ENCODE measurements at places on chromosomes 12 and 14.

- DNase-seq, result no peak
Observed at GRCh38 chr14:91742621-91743304, 10.9 kb upstream of the CATSPERB start.

- no peak for DNase-seq
Observed at GRCh38 chr12:48875944-48876515, 10.4 kb upstream of the RND1 start.

DNA sequence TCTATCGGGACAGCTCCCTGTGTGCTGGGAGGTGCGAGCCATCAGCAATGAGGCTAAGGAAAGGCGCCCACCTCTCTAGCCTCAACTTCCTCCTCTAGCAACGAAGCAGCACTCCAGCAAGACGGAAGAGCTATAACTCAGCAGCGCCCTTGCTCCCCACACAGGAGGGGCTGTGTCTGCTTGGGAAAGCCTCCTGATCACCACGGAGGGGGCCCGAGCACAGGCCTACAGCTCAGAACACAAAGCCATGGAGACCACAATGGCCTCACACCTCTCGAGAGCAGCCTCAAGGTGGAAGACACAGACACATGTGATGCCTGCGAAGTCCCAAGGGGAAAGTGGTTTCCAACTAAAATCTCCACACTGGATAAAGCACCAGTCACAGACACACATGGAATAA, 60.4 kb downstream of the CDC42BPB start:
- DNase-seq, result no peak

DNA sequence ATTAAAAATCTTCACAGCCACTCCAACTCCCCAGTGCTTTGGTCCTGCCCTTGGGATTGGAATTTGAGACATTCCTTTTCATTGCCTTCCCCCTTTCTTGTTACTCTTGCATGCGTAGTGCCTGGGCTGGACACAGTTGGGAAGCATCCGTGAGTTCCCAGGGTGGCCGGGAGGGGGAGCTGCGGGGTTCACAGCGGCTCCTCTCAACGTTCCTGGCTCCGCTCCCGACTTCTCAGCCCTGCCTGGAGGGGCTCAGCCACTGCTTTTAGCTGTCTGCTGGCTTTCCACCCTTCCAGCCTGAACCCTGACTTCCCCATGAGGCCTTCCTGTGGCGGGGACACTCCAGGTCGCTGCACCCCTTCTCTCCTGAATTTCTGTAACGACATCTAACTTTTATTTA, 3.2 kb downstream of the TEX52 start:
- DNase-seq, result peak; percentile 79

DNA sequence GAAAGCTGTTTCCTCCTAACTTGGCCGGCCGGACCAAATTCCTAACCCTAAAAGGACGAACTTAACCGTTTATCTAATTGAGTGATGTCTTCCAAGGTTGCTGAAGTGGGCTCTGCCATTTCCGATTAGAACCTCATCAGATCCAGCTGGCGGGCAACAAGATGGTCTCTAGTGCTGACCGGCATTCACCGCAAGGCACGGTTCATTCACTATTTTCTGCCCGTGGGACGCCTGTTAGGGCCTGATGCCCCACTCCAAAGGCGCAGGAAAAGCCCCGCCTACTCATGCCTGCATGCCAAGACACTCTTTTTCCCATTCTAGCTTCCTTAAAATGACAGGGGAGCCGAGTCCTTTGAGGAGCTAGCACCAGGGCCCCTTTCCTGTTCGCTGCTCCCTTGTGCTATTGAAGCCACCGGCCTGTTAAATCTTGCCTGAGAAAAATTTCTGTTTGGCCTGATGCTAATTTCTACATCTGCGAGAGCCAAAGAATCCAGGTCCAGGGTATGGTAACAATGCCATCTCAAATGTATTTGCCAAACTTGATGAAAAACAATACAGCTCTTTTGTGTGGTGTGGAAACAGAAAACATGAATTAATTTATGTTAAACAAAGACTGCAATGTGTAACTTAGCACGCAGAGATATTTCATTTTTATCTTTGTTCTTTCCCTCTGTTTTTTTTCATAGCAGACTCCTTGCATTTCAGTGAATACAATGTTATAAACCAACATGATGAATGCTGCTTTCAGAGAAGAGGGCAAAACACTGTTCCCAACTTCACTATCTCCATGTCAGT, 1071.2 kb upstream of the USP15 start:
- no peak for DNase-seq

DNA sequence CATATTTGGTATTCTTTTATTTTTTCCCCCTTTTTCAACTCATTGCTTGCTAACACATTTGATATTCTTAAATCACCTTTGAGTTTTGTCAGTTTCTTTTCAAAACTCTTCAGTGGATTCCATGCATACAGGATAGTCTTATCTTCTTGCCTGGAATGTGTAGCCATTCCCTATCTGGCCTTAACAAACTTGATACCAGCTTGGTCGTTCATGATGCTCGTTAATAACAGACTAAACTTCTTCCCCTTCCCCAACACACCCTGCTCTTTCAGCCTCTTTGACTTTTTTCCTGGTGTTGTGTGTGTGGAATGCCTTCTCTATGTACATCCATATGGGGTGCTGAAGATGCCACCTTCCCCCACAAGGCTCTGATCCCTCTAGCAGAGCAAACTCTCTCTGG, 17.7 kb upstream of the CALM1 start:
- no peak for DNase-seq

DNA sequence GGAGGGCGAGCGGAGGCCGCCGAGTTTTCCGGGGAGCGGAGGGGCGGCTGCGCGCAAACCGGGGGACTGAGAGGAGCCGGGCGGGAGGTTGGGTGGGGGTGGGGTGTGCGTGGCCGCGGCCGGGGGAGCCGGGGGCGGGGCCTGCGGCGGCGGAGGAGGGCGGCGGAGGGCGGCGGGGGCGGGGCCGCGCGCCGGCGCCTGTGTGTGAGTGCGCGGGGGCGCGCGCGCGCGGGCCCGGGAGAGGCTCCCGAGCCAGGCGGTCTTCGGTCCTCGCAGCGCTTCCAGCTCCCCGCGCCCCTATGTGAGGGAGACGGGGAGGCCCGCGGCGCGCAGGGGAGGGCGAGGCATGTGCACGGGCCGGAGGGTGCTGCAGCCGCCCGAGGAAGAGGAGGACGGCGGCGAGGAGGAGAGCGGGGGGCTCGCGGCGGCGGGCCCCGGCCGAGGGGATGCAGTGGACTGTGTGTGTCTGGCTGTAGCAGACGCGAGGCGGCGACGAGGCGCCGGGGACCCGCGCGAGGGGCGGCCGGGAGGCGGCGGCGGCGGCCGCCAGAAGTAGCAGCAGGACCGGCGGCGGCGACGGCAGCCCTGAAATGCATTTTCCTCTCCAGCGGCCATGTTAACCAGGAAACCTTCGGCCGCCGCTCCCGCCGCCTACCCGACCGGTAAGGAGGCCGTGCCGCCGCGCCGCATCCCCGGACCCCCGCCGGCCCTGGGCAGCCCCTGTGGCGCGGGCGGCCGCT, at the start of gene DYRK2:
DYRK2 (plus strand) TSS at position 225 of the 740 bp plus-strand sequence; CDS start at position 614, 389 bp downstream.
- peak; percentile 92 for DNase-seq

DNA sequence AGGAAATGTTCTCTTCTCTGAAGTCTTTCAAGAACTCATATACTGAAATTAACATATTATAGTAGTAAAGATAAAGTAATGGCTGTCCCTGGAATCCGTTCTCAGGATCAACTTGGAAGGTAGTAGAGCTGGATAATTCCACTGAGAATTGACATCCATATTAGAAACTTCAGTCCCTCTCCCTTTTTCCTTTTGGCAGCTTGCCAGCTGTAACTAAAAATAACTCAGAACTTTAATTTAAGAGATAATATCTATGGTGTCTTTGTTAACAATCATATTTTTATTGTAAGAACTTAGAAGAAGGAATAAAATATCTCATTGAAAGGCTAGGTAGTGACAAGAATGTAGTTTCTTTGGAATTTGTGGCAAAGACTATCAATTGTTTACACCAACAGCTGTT, 61.4 kb upstream of the PLEKHA5 start:
- DNase-seq, result no peak

DNA sequence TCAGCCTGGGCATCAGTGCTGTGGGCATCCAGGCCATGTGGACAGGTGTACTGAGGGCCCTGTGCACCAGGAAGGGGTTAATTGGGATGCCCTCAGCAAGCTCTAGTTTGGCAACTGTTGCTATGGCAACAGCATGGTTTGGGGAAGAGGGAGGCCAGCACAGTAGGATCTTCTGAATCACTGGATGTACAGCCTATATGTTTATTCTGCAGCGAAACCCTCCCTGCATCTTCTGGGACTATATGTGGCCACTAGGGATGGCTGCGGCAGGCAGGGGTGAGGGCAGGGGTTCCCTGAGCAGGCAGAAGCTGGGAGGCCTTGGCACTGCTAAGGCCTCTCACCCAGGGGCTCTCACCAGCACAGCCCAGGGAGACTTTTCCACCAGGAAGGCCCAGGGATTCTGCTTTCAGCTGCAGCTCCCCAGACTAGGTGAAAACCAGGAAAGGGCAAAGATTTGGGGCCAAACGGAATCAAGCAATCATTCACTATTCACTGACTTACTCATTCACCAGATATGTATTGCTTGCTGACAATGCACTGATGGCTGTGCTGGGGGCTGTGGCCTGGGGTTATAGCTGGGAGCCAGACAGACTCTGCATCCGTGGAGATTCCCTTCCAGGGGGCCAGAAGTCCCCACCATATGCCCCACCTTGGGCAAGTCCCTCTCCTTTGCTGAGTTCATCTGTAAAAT, 42.8 kb downstream of the IRF2BPL start:
- DNase-seq, result no peak

GRCh38 chr14:22280497-22281316, 308.3 kb downstream of the DAD1 start:
- DNase-seq, result no peak

- DNase-seq, result no peak
Observed at GRCh38 chr12:127270193-127270592, 996.8 kb upstream of the TMEM132C start.

GRCh38 chr14:60815371-60815770, 80.8 kb downstream of the MNAT1 start:
- DNase-seq, result no peak

DNA sequence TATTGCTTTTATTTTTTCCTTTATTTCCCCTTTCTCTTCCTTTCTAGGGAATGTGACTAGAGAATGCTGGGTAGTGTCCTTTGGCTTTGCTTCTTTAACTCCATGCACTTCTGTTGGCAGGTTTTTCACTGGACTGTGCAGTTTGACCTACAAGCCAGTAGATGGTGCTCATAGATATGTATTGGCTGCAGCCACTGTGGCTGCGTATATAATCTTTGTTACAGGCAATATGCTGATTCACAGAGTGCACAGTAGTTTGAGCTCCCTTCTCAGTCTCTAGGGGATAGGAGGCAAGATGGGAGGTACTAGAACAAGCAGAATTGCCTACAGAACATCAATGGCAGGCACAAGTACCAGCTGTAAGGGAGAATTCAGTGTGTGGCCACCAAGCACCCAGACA, 503.5 kb downstream of the LRFN5 start:
- peak; percentile 37 for DNase-seq
